GM12891 (cell line): ENCODE measurements at places on chromosomes 6 and 20.

DNA sequence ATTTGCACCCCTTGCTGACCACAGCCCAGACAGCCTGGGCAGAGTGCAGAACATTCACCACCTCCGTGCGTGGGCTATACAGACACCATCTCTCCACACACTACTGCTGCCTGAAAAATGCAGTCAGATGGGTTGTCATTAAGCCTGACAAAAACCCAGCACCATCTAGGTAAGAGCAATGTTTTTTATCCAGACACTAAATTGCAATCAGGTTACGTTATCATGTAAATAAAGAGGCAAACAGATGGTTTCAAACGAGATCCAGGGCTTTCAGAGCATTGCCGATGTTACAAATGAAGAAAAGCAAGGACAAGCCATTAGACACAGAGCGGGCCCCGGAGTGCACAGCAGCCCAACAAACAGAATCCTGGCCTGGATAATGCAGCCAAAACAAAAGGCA lies 269.6 kb downstream of the PKHD1 start:
- no peak for DNase-seq

DNA sequence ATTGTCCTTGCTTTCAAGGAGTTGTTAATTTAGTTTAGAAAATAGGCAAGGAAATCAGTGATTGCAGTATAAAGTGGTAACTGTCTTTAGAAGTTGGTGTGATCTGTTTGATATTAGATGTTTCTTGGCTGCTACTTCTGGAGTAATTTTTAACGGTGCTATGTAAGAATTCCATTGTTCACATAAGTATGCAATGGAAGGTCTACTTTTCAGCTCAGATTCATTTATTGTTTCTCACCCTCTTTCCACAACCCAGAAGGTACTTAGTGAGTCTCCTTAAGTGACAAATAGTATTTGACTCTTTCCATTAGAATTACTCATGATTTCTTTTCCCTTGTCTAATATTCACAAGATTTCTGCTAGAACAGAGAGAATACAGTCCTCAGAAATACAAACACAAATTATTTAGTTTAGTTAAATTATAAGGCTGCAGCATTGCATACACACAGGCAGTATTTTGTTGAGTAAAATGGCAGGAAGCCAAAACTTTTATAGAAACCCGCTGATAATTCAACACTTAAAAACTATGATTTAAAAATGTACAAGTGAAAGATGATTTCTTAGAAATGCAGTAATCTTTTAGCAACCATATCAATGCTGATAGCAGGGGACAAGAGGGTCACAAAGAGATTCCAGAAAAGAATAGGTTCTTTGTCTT lies 554.3 kb downstream of the CD109 start:
- DNase-seq, result no peak

GRCh38 chr20:49799698-49800097 lies 12.9 kb upstream of the SLC9A8 start:
- no peak for DNase-seq

DNA sequence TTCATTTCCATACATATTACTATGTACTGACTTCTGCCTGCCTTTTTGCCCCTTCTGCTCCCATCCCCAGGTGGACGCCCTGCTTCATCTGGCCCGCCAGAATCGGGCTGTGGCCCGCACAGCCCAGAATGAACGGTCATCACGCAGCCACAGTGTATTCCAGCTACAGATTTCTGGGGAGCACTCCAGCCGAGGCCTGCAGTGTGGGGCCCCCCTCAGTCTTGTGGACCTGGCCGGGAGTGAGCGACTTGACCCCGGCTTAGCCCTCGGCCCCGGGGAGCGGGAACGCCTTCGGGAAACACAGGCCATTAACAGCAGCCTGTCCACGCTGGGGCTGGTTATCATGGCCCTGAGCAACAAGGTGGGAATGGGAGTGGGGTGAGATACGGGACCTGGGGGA lies 4.7 kb upstream of the PHF1 start:
- DNase-seq, result no peak

- DNase-seq, result no peak
Observed at GRCh38 chr6:7261852-7262461, 51.0 kb downstream of the SSR1 start.

- DNase-seq, result no peak
Observed at GRCh38 chr20:37893566-37894241, 9.2 kb upstream of the VSTM2L start.

DNA sequence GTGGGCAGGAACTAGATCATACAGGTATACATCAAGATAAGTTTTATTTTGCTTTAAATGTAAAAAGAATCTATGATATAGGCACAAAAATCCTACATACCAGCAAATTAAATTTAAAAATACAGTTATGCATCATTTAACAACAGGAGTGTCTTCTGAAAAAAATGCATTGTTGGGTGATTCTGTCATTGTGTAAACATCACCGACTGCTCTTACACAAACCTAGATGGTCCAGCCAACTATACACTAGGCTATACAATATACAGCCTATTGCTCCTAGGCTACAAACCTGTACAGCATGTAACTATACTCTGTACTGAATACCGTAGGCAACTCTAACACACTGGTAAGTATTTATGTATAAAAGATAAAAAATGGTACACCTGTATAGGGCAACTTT lies 139.4 kb downstream of the RNGTT start:
- DNase-seq, result no peak

GRCh38 chr6:66161546-66162108 lies 454.6 kb upstream of the EYS start:
- DNase-seq, result no peak

DNA sequence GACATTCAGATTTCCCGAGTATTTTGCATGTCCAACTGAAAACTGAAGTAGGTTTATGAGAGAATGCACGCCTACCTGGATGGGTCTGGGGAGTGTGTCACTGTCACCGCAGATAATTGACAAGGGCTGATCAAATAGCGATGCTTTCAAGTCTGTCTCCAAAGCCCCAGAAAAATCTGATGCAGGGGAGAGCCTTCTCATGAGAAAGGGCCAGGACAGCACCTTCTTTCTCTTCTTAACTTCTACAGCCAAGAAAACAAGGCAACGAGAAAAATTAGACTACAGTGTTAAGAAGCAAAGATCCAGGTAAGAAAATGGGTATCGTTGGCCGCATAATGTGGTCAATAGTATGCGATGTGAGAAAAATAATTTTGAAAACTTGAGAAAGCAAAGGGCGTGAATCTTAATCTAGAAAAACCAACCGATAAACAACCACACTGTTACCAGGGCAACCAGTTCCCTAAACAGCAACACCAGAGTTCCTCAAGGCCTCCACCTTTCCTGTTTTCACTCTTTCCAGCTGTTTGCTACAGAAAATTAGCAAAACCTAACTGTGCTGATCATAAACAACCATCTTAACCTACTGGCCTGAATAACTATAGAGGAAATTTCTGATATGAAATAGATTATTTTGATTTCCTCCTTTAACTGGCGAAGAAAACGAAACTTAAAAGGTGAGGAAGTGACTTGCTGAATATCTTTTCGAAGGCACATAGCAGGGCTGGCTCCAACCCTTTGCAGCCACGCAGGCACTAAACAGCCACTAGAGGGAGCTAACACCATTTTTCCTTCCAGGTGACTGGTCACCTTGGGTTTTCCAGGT lies 2.6 kb downstream of the TAGAP start:
- DNase-seq, result no peak

- DNase-seq, result no peak
Observed at GRCh38 chr6:130116273-130116672, 97.9 kb downstream of the L3MBTL3 start.

DNA sequence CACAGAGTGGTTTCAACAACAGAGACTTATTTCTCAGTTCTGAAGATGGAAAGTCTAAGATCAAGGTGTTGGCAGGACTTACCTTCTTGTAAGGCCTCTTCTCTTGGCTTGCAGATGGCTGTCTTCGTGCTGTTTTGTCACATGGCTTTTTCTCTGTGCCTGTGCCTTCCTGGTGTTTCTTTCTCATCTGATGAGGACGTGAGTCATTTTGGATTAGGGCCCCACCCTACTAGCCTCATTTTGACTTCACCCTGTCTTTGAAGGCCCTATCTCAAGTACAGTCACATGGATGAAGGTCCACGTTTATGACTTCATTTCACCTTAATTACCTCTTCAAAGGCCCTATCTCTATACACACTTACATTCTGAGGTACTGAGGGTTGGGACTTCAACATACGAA lies 41.4 kb upstream of the LAMA2 start:
- DNase-seq, result no peak

- no peak for DNase-seq
Observed at GRCh38 chr6:43836507-43837240, 66.7 kb downstream of the VEGFA start.

DNA sequence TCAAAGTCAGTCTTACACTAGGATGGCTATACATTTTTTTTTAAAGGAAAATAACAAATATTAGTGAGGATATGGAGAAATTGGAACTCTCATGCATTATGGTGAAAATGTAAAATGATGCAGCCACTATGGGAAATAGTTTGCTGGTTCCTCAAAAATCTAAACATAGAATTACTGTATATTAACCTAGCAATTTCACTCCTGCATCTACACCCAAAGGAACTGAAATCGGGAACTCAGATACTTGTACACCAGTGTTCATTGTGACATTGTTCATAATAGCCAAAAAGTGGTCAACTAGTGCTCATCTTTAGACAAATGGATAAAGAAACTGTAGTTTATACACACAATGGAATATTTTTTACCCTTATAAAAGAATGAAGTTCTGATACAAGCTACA lies 110.7 kb downstream of the UTRN start:
- no peak for DNase-seq

GRCh38 chr6:43490523-43490939 lies 13.2 kb downstream of the TJAP1 start:
- no peak for DNase-seq

DNA sequence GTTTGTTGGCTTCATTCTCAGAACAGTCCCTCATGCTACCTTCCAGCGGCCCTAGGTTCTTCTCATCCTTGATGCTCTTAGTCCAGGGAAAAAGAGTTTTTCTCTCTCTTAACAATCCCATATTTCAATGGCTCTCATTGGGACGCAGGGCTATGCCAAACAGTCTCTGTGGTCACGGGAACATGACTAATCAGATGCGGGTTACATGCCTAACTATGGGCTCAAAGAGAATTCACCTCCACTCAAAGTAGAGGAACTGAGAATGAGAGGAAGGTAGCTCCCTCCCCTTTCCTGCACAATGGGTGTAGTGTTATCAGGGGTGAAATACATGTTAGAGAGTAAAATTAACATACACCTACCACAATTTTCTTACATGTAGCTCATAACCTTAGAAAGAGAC lies 18.1 kb upstream of the ATRN start:
- no peak for DNase-seq

GRCh38 chr6:42389736-42390135 lies 62.0 kb downstream of the TRERF1 start:
- no peak for DNase-seq

DNA sequence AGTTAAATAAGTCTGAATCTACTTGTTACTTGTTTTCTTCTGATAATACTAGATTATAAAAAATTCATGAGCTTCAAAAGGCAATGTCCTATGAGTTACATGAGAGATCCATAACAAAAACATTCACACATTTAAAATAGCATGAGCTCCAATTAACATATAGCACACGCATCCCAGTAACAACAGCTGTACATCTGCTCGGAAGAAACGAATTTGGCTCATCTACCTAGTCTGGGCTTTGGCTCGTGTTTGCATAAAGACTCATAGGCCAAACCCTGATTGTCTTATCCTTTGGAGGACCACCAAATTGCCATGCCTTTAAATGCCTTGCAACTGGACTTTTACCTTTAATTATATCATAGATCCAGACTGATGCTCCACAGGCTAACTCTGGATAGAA lies 259.7 kb upstream of the CHD6 start:
- DNase-seq, result no peak

GRCh38 chr6:139364302-139364981 lies 10.0 kb downstream of the CITED2 start:
- DNase-seq, result peak; percentile 13

DNA sequence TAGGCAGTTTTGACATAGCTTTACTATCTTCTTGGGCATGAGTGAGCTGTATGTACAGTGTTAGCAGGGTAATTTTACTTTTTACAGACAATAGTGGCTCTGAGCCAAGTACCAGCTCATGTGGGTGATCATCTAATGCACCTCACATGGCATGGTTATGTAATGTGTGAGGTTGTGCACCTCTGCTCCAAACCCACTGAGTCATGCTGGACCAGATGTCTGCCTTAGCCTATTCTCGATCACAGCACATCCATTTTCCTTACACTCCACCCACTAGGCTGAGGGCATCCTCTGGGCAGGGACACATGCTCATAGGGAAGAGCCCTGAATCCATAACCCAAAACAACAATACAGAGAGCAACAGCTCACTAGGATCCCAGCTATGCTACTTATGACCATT lies 71.6 kb upstream of the FBXL4 start:
- DNase-seq, result no peak

- DNase-seq, result no peak
Observed at GRCh38 chr6:157663261-157663660, 159.8 kb upstream of the SNX9 start.

- DNase-seq, result no peak
Observed at GRCh38 chr6:105428342-105428957, 25.6 kb upstream of the PREP start.

- no peak for DNase-seq
Observed at GRCh38 chr20:49890471-49891361, 24.6 kb downstream of the SPATA2 start.

DNA sequence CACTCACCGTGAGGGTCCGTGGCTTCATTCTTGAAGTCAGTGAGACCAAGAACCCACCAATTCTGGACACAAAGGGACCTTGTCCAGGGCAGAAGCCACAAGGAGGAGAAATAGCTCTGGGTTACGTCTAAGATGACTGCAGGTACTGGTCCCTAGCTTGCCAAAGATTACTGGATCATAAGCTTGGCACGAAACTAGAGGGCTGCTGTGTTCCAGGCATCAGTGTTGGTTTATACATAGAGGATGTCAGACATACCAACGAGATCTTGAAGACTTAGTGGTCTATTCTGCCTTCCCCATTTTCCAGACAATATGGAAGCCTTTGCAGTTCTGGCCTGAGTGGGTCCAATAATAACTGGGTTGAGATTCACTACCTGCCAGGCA lies 175.7 kb downstream of the TBX18 start:
- no peak for DNase-seq

DNA sequence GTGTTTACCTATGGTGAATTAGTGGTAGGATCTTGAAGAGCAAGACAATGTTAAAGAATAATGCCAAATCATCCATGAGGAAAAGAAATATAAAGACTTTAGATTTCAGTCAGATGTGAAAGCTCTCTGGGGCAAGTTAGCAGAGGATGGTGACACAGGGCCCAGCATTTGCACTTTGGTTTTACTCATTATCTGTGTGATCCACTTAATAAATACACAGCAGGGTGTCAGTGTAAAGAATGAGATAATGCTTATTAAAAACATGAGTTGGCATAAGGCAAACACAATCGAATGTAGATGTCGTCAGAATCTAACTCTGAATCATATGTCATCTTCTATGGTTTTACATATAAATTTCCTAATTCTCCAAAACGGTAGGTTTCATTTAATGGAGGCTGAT lies 130.4 kb upstream of the PREP start:
- no peak for DNase-seq

DNA sequence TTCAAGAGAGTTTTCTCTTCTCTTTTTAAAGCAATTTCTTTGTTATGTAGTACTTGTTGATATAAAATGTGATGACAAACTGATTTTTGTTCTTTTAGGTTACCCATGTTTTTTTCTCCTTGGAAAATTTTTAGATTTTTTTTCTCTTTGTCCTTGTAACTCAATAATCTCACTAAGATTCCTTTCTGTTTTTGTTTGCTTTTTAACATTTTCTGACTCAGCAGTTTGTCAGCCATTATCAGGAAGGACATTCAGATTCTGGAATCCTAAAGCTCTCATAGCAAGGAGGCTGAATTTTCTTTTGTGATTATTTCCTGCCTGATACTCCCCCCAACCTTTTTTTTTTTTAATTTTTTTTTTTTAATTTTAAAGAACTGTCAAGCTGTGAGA lies 75.2 kb upstream of the CITED2 start:
- DNase-seq, result no peak

- DNase-seq, result no peak
Observed at GRCh38 chr6:149566410-149567193, 427 bp downstream of the GINM1 start.
